K562 (cell line): ENCODE measurements at places on chromosomes 7 and 10. TPM values are rescaled to one million over a fixed set of nuclear protein-coding genes. Genes with fewer than 3 reads are reported as not detected.

ITIH5 gene
- total RNA-seq, result 3.9 and 4.9 TPM in 2 replicates

SLC16A9 gene
- 1.7 and 2.1 TPM in 2 replicates for total RNA-seq

CYP2C19 gene
- total RNA-seq, result not detected in 2 replicates

METTL2B gene
- 62.8 and 64.9 TPM in 2 replicates for total RNA-seq

NUTM2E gene
- 0.09 and 0.20 TPM in 2 replicates for total RNA-seq

RASSF4 gene
- 0.18 and 0.62 TPM in 2 replicates for total RNA-seq

DNA sequence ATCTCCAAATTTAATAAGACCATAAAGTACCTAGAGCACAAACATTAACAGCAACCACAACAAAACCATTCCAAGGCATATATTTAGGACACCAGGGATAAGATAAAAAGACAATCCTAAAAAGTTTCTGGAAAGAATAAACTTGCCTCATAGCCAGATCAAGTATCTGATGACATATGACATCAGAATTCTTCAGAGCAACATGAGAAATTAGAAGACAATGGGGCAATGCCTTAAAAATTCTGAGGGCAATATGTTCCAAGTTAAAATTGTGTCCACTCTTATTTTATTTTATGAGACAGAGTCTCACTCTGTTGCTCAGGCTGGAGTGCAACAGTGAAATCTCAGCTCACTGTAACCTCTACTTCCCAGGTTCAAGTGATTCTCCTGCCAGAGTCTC lies 2.8 kb downstream of the EFCAB10 start:
- H3K4me1 ChIP-seq, result no peaks in the 10 kb centered on the region
- no peaks in the 10 kb centered on the region for H3K27me3 ChIP-seq
- no peak overlapping the region for H3K27ac ChIP-seq

DNA sequence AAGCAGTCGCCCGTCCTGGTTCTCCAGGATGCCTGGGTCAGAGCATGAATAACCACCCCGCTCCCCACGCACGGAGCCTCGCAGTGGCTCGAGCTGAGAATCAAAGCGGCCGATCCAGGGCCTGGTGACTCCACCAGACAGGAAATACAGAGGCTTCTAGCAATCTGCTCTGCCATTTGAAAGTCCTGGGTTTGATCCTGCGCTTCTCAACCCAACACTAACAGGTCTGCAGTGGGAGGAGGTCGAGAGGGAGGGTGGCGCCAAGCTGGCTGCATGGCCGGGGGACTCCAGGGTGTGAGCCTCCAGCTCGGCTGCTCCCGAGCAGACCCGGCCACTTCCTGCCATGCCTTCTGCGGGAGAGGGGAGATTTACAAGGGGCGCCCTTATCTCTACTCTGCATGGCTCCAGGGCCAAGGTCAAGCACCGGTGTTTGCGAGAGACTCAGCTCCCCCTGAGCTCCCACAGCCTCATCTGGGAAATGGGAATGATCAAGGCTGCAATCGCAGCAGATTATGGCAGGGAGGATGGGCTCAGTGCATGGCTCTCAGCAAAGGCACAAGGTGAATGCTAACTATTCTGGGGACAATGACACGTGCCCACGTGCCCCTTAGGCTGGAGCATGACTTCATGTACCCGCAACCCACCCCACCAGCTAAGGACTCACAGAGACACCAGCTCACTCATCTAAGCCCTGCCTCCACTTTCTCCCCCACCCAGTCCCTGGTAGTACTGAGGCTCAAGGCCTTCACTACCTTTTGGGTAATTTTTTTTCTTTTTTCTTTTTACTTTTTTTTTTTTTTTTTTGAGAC lies 73.9 kb upstream of the TNRC18 start:
- H3K27me3 ChIP-seq, result no peaks in the 10 kb centered on the region
- H3K4me1 ChIP-seq, result peaks cover 10% of the 10 kb centered on the region; the same call in 2 of the 3 replicates
- H3K27ac ChIP-seq, result peak overlapping the region; percentile 43

DNA sequence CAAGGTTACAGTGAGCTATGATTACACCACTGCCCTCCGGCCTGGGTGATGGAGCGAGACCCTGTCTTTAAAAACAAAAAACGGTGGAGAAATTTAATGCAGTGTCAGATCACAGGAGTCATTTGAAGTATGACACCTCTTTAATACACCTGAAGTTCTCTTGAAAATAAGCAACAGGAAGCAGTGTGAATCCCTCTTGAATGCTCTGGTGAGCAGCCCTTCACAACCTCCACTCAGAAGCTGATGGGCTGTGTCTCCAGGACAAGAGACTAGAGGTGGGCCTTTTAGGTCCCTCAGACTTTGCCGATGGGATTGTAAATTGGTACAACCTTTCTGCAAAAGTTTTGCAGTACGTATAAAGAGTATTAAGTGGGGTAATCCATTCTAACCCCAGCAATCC lies 50.1 kb downstream of the CYP26A1 start:
- no peak overlapping the region for H3K27ac ChIP-seq
- no peaks in the 10 kb centered on the region for H3K36me3 ChIP-seq
- H3K27me3 ChIP-seq, result peaks cover 9% of the 10 kb centered on the region
- no peaks in the 10 kb centered on the region for H3K4me1 ChIP-seq

- H3K27ac ChIP-seq, result no peak overlapping the region
- no peaks in the 10 kb centered on the region for H3K4me1 ChIP-seq
- DNase-seq, result no peak
- peaks cover 18% of the 10 kb centered on the region; the same call in 2 of the 3 replicates for H3K27me3 ChIP-seq
- H3K36me3 ChIP-seq, result no peaks in the 10 kb centered on the region
- H3K4me3 ChIP-seq, result no peak overlapping the region
These were observed 200.5 kb downstream of the SKAP2 start for GRCh38 chr7:26663874-26664273.

GRCh38 chr7:35676211-35676610 lies 18.7 kb downstream of the HERPUD2 start:
- H3K36me3 ChIP-seq, result no peaks in the 10 kb centered on the region
- H3K27me3 ChIP-seq, result no peaks in the 10 kb centered on the region
- H3K4me1 ChIP-seq, result peaks cover under 1% of the 10 kb centered on the region; the same call in 1 of the 3 replicates
- no peak overlapping the region for H3K4me3 ChIP-seq

DNA sequence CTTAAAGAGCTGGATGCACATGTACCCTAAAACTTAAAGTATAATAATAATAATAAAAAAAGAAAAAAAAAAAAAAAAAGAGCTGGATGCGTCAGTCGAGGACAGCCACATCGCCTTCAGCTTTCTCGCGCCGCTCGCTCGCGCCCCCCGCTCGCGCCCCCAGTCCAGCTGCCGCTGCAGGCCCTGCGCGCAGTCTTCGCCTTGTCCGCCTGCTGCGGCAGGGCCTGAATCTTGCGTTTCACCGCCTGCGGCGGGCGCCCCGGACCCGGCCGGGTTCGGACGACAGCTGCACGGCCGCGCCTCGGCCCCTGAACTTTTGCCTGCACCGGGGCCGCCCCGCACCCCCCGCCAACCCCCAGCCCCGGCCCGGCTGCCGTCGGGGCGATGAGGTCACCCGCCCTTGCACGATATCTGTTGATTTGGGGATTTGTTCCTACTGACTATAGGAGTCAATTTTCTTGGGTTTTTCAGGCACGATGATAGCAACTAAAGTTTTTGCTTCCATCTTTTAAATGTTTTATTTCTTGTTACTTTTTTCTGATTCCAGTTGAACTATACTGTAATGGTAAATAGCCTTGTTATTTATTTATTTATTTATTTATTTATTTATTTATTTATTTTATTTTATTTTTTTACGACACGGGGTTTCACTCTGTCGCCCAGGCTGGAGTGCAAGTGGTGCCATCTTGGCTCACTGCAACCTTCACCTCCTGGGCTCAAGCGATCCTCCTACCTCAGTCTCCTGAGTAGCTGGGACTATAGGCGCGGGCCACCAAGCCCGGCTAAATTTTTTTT lies 33.5 kb upstream of the CPN1 start:
- H3K27ac ChIP-seq, result no peak overlapping the region
- peaks cover 16% of the 10 kb centered on the region for H3K27me3 ChIP-seq
- no peak overlapping the region for H3K4me3 ChIP-seq
- no peaks in the 10 kb centered on the region for H3K36me3 ChIP-seq
- no peaks in the 10 kb centered on the region for H3K4me1 ChIP-seq

DNA sequence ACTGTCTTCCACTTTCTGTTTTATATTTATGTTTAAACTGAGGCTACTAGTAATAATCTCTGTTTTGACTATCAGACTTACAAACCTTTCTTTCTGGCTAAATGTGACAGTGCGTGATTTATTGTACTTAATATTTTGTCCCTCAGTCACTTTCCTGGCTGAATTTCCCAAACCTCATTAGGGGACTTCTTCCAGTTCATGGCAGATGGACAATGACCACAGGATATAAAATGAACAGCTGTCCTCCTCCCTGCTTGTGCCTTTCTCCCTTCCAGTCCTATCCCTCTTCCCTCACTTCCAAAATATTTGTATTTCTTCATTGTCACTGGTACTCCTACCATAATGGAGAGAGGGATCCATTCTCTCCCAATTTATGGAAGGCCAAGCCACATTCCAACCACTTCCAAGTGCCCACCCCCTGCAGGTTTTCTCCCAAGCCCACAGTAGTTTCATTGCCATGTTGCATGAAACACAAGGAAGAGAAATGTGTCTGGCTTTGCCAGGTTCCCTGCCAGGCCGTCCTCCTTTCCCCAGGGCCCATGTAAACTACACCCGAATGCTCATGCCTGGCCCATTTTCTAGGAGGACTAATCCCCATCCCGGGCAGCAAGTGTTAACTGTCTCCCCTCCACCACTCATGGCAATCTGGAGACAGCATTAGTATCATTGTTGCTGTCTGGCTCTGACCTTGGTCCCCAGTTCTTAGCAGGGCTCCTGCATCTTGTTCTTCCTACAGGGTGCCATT lies 269.5 kb upstream of the SLC26A5 start:
- no peak overlapping the region for H3K4me3 ChIP-seq
- no peak for DNase-seq
- no peaks in the 10 kb centered on the region for H3K4me1 ChIP-seq
- H3K36me3 ChIP-seq, result no peaks in the 10 kb centered on the region
- H3K27ac ChIP-seq, result no peak overlapping the region

GRCh38 chr7:70006261-70006920 lies 408.1 kb downstream of the AUTS2 start:
- H3K36me3 ChIP-seq, result no peaks in the 10 kb centered on the region
- no peaks in the 10 kb centered on the region for H3K4me1 ChIP-seq
- H3K27me3 ChIP-seq, result no peaks in the 10 kb centered on the region

DNA sequence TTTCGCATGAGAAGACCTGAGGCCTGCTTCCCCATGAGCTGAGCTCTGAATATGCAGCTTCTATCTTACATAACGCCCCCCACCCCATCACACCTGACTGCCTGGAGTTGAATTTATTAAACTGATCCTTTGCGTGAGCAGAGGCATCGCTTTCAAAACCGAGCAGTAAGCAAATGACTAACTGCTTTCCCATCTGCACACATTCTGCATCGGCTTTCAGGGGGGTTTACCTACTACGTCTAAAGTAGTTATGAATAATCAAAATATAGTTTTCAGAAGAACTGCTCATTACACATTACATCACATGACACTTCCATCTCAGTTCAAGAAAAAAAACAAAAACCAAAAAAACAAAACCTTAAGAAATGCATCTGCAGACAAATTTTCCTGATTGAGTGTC lies 54.7 kb upstream of the EGR2 start:
- H3K36me3 ChIP-seq, result no peaks in the 10 kb centered on the region
- no peaks in the 10 kb centered on the region for H3K4me1 ChIP-seq
- DNase-seq, result no peak
- H3K27ac ChIP-seq, result no peak overlapping the region

DNA sequence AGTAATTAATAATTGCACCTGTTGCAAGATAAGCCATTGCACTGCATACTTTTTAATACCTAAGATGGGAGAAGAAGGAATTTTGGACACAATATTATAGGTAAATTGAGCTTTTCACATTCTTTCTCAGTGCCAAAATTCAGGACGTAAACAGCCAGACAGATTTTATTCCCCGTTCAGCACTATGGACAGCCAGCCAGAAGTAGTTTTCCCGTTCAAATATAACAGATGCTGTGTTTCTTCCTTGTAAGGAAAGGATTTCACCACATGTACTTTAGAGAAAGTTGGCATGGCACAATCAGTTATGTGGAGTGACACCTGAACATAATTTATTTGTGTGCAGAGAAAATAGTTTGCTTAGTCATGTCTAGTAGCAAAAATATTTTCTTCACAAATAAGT lies 34.8 kb downstream of the SEMA3E start:
- H3K27me3 ChIP-seq, result no peaks in the 10 kb centered on the region
- H3K4me3 ChIP-seq, result no peak overlapping the region
- no peaks in the 10 kb centered on the region for H3K4me1 ChIP-seq
- no peak overlapping the region for H3K27ac ChIP-seq

GRCh38 chr7:44142028-44142427 lies 896 bp upstream of the MYL7 start:
- H3K36me3 ChIP-seq, result no peaks in the 10 kb centered on the region
- H3K27ac ChIP-seq, result no peak overlapping the region
- no peak overlapping the region for H3K4me3 ChIP-seq
- H3K4me1 ChIP-seq, result peaks cover 9% of the 10 kb centered on the region
- H3K27me3 ChIP-seq, result no peaks in the 10 kb centered on the region

GRCh38 chr10:11533328-11533781 lies 78.1 kb downstream of the USP6NL start:
- H3K4me1 ChIP-seq, result no peaks in the 10 kb centered on the region; the same call in 1 of the 2 replicates
- H3K27ac ChIP-seq, result no peak overlapping the region
- no peaks in the 10 kb centered on the region for H3K27me3 ChIP-seq
- no peaks in the 10 kb centered on the region for H3K36me3 ChIP-seq
- H3K4me3 ChIP-seq, result no peak overlapping the region

GRCh38 chr10:85995791-85996190 lies 370.8 kb downstream of the GRID1 start:
- no peaks in the 10 kb centered on the region for H3K36me3 ChIP-seq
- no peak overlapping the region for H3K4me3 ChIP-seq
- no peaks in the 10 kb centered on the region for H3K4me1 ChIP-seq
- no peaks in the 10 kb centered on the region for H3K27me3 ChIP-seq
- H3K27ac ChIP-seq, result no peak overlapping the region

DNA sequence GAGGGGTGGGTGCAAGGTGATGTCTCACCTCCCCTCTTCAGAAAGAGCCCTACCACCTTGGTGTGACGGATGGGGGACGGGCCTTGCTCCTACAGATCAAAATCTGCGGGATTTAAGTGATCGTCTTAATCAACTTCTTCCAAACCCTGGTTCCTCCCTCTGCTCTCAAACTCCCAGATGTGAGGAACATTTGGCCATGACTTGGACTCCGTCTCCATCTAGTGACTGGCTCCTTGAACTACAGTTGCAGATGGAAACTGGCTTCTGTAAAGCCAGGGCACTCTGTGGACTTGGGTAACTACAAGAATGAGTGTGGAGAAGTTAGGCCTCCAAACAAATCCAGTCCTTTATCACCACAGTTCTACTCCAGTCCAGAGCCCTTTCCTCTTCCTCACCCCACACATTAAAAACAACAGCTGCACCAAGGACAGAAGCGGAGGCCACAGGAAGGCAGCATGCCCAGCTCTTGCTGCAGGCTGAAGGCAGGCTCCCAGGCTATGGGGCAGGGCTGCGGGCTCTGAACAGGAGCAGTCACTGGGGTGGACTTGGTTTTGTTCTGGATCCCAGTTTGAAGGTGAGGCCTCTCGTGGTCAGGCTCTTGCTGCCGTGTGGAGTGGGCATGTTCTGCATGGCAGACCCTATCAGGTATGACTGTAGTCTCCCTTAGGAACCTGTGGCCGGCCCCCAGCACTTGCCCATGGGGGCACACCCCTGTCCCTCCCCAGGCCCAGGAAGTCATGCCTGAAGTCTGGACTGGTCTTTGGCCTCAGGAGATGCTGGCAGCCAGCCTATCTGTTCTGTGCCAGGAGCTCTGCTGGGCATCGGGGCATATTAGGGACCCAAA lies 79.4 kb downstream of the VWC2 start:
- no peaks in the 10 kb centered on the region for H3K27me3 ChIP-seq
- peak; percentile 25 for DNase-seq
- H3K4me3 ChIP-seq, result no peak overlapping the region
